ENCODE measurements at places on chromosomes 7 and 10.

GRCh38 chr7:70317356-70317755 lies 719.1 kb downstream of the AUTS2 start:
- DNase-seq = no peak

DNA sequence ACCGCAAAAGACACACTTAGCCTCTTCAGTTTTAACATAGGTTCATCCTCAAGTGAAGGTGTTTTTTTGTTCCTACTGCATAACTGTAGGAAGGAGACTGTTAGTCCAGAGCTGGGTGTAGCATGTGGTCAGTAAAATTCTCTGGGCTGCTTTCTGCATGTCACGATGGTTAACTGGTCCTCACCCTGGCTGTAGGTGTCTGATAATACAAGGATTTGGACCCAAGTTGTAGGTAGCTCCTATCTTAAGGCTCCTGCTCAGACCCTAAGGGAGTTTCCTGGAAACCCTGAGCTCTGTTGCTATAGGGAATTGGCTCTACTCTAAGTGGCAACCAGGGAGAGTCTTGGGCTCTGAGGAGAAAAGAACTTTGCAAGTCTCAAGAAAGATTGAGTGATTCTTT lies 112.9 kb downstream of the SAMD9 start:
- DNase-seq = no peak

DNA sequence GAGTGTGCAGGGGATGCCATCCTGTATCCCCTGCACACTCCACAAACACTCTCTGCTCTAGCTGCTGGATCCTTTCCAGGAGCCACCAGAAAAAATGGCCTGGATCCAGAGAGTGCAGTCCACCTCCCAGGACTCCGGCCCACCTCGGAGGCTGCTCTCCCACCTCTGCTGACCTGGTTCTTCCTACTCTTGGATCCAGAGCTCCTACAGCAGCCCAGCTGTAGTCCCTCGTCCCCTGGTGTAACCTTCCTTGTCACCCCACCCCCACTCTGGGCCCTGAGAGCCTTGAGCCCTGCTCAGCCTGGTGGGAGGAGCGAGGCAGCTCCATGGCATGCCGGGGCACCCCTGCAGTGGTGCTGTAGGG lies 54.4 kb downstream of the GOLGA7B start:
- DNase-seq = no peak

- DNase-seq = no peak
Observed at GRCh38 chr10:125857185-125857760, 23.8 kb downstream of the DHX32 start.

- DNase-seq = no peak
Observed at GRCh38 chr10:98589691-98590090, 143.0 kb upstream of the HPS1 start.

- no peak for DNase-seq
Observed at GRCh38 chr10:99539120-99539519, 6.4 kb downstream of the NKX2-3 start.

- no peak for DNase-seq
Observed at GRCh38 chr7:149866779-149867447, 6.9 kb upstream of the ATP6V0E2 start.

GRCh38 chr10:84179059-84179710 lies 5.6 kb downstream of the GPR15LG start:
- no peak for DNase-seq

- DNase-seq = no peak
Observed at GRCh38 chr10:102421507-102421756, 796 bp downstream of the FBXL15 start.

All from stimulated activated CD4-positive, alpha-beta T cell treated with anti-CD3 and anti-CD28 coated beads, TNF-alpha, amount 100 ng/mL, for 48 hours (primary cell).